Hepatocyte (in vitro differentiated cells): ENCODE measurements at places on chromosomes 3 and 15. TPM values are rescaled to one million over a fixed set of nuclear protein-coding genes. Genes with fewer than 3 reads are reported as not detected.

Gene SLC49A4
- 59.2 and 61.2 TPM in 2 replicates for total RNA-seq

Gene FBXO40
- not detected in 2 replicates for total RNA-seq

Gene GP9
- total RNA-seq, result not detected in 2 replicates

Gene LMLN
- 2.6 and 4.5 TPM in 2 replicates for total RNA-seq

Gene ETV5
- 9.0 and 12.2 TPM in 2 replicates for total RNA-seq

Gene UPK1B
- 9.0 and 12.0 TPM in 2 replicates for total RNA-seq

Gene SGO1
- total RNA-seq, result 4.5 and 6.7 TPM in 2 replicates

Gene GPR149
- 0.44 TPM in 1 of 2 replicates, not detected in the other for total RNA-seq

Gene FOXB1
- not detected in 2 replicates for total RNA-seq

Gene IQCF5
- total RNA-seq, result not detected in 2 replicates

Gene SPINK8
- total RNA-seq, result not detected in 2 replicates

Gene TERC
- 216 and 475 TPM in 2 replicates for total RNA-seq

Gene SERINC4
- 0.10 and 0.24 TPM in 2 replicates for total RNA-seq

Gene FETUB
- 5.7 and 7.2 TPM in 2 replicates for total RNA-seq
